ENCODE measurements at places on chromosomes 7 and 10.
A peak's percentile ranks its signal among the peaks of the same experiment; 100 is the strongest.

DNA sequence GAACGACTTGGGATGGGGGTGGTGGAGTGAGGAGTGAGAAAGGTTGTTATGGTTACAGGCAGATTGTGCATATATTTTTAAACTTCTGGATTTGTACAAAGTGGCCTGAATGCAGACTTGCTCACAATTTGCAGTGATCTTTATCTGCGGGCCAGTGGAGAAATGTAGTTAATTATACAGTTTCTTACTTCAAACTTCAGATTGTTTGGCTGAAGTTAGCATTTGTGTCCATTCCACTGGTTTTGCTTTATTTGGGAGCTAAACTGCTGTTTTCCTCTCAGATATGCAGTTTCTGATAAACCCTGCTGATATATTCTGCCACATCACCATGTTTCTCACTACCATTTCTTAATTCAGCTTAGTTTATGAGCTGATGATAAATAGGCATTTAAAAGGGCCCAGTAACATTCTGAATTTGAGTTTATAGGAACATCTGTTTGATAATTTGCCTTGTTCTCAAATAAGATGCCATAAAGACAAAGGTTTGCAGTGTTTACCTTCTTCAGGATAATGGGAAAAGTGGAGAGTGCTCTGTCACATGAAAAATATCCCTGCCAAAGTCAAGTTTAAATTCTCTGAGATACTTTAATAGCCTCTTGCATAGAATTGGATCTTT is 170.1 kb downstream of the ST7 start:
- DNase-seq, result no peak

- no peak for DNase-seq
Observed at GRCh38 chr10:132634241-132634946, 96.8 kb downstream of the INPP5A start.

DNA sequence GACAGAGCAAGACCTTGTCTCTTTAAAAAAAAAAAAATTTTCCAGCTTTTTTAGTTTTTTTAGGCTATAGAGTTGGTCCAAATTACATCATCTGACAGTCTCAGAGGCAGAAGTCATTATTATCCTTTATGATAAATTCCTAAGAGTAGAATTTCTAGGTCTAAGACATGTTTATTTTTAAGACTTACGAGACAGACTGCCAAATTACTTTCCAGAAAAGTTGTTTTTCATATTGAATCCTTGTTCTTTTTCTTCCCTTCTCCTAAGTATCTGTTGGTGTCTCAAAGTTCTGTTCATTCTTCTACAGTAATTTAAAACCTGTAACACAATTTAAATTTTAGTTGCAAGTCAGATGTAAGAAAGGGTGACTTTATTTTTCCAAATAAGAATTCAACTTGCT is 421.4 kb downstream of the GALNT17 start:
- DNase-seq, result no peak

GRCh38 chr7:57354679-57355338 is 95.2 kb upstream of the ZNF716 start:
- no peak for DNase-seq

GRCh38 chr7:16492513-16493062 is 27.1 kb upstream of the SOSTDC1 start:
- no peak for DNase-seq

DNA sequence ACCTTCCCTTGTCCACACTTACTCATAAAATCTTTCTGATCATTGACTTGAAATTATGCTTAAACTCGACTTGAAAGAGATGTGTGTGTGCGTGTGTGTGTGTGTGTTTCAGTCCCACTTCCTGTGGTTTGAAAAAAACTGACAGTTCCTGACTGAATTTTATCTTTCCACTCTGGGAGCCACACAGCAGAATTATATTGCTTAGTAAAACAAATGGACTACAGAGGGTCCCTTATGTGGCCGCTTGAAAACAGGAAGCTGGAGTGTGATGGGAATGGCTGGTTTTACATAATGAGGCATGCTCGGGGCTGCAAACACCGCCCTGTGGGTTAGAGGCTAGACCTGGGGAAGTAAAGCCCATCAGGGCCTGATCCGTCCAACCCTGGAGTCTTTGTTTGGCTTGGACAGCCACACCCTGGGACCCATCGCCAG is 54.8 kb downstream of the LYZL1 start:
- no peak for DNase-seq

- DNase-seq, result no peak
Observed at GRCh38 chr7:2508327-2509215, 11.0 kb upstream of the LFNG start.

- DNase-seq, result no peak
Observed at GRCh38 chr7:34991938-34992840, 45.1 kb downstream of the DPY19L1 start.

DNA sequence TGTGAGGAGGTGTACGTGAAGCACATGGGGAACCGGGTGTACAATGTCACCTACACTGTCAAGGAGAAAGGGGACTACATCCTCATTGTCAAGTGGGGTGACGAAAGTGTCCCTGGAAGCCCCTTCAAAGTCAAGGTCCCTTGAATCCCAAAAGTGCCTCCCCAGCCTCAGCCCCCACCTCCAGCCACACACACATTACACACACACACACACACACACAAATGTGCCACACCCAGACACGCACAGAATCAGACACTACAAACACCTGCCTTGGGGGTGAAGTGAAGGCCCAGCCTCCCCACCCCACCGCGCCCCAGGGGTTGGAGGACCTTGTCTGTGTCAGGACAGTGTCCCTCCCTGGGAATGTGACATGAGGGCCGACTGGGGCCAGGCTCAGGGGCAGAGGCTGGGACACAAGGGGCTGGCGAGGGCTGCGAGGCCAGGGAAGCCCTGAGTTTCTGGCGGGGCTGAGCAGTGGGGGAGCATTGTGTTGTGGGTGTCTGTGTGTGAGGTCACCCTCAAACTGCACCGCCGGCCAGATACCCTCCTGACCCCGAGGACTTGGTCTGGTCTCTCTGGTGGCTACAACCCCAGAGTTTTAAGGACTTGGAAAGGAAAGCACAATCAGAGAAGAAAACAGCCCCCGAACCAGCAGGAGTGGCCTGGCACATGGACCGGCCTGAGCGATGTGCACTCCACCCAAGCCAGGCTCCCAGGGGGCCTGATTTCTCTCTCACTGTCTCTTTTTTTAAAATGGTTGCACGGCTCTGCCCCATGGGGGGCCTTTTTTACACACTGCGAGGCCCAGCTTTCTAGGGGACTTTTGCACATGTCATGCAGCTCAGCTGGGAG is 4.0 kb upstream of the ATP6V1F start:
- no peak for DNase-seq

GRCh38 chr10:71347587-71348395 is 28.7 kb downstream of the SLC29A3 start:
- DNase-seq, result no peak

GRCh38 chr7:25348104-25348503 is 119.8 kb upstream of the NPVF start:
- no peak for DNase-seq

- no peak for DNase-seq
Observed at GRCh38 chr10:130128062-130128781, 8.0 kb upstream of the GLRX3 start.

GRCh38 chr10:3785851-3786271 is 852 bp upstream of the KLF6 start:
- peak; percentile 77 for DNase-seq

DNA sequence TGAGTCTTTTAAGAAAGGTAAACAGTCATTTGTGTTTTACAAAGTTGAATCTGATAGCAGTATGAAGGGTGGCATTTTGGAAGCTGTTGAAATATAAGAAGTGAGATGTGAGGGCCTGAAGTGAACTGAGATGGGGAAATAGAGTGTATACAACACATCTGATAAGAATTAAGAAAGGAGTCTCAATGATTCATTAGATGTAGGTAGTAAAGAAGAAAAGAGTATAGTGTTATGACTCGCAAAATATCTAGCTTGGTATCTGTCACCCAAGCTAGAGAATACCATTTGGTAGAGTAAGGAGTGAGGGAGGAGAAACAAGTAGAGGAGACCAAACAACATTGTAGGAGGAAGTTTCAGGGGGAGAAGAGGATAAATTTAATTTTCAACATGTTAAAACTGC is 5.3 kb downstream of the PTPN12 start:
- no peak for DNase-seq

DNA sequence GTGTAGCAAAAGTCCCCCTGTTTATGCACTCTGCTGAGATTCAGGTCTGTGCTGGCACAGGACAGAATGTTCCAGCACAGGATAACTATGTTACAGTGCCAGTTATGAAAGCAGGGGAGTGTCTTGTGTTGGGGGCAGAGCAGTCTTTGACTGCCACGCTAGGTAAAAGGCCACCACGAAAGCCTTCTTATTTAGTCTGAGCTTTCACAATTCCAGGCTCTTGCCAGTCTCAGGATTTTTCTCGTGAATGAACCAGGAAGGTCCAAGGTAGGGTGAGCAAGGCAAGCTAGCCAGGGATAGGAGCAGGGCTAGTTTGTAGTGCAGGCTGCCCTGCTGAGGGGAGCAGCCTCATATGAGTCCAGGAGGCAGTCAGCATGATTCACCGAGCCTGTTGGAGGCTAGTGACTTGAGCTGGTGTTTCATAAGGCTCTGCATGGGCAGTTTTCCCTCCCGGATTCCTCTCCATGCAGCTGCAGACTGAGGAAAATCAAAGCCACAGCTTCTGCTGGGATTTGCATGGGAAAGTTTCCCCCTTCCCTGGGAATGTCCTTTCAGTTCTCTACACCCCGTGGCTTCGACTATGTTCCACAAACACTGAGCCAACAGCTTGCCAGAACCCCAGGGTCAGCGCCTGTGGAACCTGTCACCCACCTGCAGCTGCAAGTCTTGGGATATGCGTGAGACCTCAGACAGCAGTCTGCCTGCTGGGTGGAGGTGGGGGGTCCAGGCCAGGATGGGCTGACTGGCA is 112.3 kb downstream of the JCAD start:
- DNase-seq, result no peak

All from ovary (tissue), 10 donors.